ENCODE measurements at places on chromosomes 11 and 22. TPM values are rescaled to one million over a fixed set of nuclear protein-coding genes. Genes with fewer than 3 reads are reported as not detected.

DNA sequence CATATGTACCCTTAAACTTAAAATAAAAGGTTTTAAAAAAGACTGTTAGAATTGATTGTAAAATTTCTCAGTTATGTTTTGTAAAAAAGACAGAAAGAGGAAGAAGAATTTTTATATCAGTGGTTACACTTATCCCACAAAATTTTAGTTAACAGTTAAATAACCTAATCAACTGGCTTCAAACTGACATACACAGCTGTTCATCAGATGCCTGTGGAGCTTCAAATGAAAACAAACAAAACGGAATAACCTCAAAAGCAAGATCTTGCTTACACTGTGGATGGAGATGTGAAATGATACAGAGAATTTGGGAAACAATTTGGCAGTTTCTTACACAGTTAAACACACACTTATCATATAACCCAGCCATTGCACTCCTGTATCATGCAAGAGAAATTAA, 521.0 kb downstream of the ETS1 start:
- peaks cover 9% of the 10 kb centered on the region for H3K4me1 ChIP-seq
- DNase-seq: no peak
- no peak overlapping the region for H3K27ac ChIP-seq
- H3K4me3 ChIP-seq: no peak overlapping the region
- H3K27me3 ChIP-seq: no peaks in the 10 kb centered on the region
- peaks cover 2% of the 10 kb centered on the region for H3K36me3 ChIP-seq

- DNase-seq: no peak
- peaks cover 31% of the 10 kb centered on the region for H3K4me1 ChIP-seq
- peaks cover 20% of the 10 kb centered on the region for H3K27me3 ChIP-seq
- no peak overlapping the region for H3K4me3 ChIP-seq
Measured at GRCh38 chr22:37485395-37486223, 575 bp downstream of the MFNG start.

GRCh38 chr22:29308791-29309262, 2.4 kb downstream of the GAS2L1 start:
- peak overlapping the region; percentile 66 for H3K4me3 ChIP-seq
- no peak for DNase-seq
- H3K4me1 ChIP-seq: peaks cover 20% of the 10 kb centered on the region
- H3K27ac ChIP-seq: no peak overlapping the region

GRCh38 chr11:85385547-85385946, 241.6 kb downstream of the DLG2 start:
- no peak overlapping the region for H3K27ac ChIP-seq
- H3K27me3 ChIP-seq: no peaks in the 10 kb centered on the region
- no peak overlapping the region for H3K4me3 ChIP-seq
- H3K4me1 ChIP-seq: peaks cover 8% of the 10 kb centered on the region

GRCh38 chr11:59862252-59862651, 4.0 kb downstream of the TCN1 start:
- no peaks in the 10 kb centered on the region for H3K36me3 ChIP-seq
- H3K4me1 ChIP-seq: peaks cover 16% of the 10 kb centered on the region
- no peak for DNase-seq
- no peaks in the 10 kb centered on the region for H3K27me3 ChIP-seq

- H3K27ac ChIP-seq: no peak overlapping the region
- H3K27me3 ChIP-seq: no peaks in the 10 kb centered on the region
- no peaks in the 10 kb centered on the region for H3K4me1 ChIP-seq
- H3K4me3 ChIP-seq: no peak overlapping the region
- no peak for DNase-seq
Measured at GRCh38 chr22:48811885-48812284, 1015.8 kb downstream of the BRD1 start.

GRCh38 chr22:46108564-46109473, 41.5 kb upstream of the PPARA start:
- H3K36me3 ChIP-seq: no peaks in the 10 kb centered on the region
- H3K4me3 ChIP-seq: no peak overlapping the region
- no peak for DNase-seq
- H3K27ac ChIP-seq: no peak overlapping the region

GRCh38 chr11:61895718-61896059, 4.3 kb upstream of the FADS3 start:
- H3K4me3 ChIP-seq: no peak overlapping the region
- no peaks in the 10 kb centered on the region for H3K4me1 ChIP-seq
- H3K27ac ChIP-seq: no peak overlapping the region
- peaks cover 10% of the 10 kb centered on the region for H3K27me3 ChIP-seq

DNA sequence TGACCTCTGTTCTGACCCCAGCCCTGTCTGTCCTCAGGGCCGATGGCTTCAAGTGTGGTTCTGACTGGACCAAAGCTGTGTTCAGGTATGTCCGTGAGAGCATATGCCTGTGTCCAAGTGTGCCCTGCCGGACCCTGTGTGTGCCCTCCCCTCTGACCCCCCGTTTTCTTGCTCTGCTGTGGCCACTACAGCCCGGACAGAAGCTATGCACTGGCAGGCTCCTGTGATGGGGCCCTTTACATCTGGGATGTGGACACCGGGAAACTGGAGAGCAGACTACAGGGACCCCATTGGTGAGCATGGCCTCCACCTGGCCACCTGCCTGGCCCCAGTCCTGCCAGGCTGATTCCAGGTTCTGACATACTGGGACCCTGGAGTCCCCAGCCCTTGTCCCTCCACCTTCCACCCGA, 14.5 kb downstream of the ATG16L2 start:
- no peaks in the 10 kb centered on the region for H3K36me3 ChIP-seq
- H3K4me1 ChIP-seq: peaks cover 9% of the 10 kb centered on the region
- H3K4me3 ChIP-seq: no peak overlapping the region
- peak overlapping the region; percentile 78 for H3K27ac ChIP-seq
- H3K27me3 ChIP-seq: peaks cover 6% of the 10 kb centered on the region
- no peak for DNase-seq

DNA sequence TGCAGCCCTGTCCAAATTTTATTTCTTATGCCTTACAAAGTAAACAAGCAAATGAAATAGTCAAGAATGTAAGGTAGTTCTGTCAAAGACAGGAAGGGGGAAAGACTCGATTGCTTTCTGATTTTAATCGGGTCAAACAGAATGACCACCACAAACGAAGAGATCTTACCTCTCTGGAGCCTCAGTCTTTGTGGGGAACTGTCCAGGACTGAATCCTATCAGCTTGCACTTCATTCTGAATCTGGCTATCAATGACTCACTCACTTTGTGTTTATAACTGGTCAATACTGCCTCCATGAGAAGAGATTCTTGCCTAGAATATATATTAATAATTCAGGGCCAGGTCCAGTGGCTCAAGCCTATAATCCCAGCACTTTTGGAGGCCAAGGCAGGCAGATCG, 17.2 kb downstream of the MSANTD2 start:
- no peak overlapping the region for H3K27ac ChIP-seq
- H3K4me1 ChIP-seq: no peaks in the 10 kb centered on the region
- no peak for DNase-seq
- no peak overlapping the region for H3K4me3 ChIP-seq

- peaks cover 7% of the 10 kb centered on the region for H3K4me1 ChIP-seq
- peaks cover 3% of the 10 kb centered on the region for H3K36me3 ChIP-seq
- H3K27me3 ChIP-seq: no peaks in the 10 kb centered on the region
Measured at GRCh38 chr11:75287579-75287978, 47.0 kb downstream of the TPBGL start.

GRCh38 chr11:65894034-65894591, 3.6 kb downstream of the CCDC85B start:
- no peak overlapping the region for H3K27ac ChIP-seq
- peaks cover 39% of the 10 kb centered on the region for H3K27me3 ChIP-seq
- no peaks in the 10 kb centered on the region for H3K36me3 ChIP-seq
- H3K4me1 ChIP-seq: peaks cover 34% of the 10 kb centered on the region
- no peak for DNase-seq

DNA sequence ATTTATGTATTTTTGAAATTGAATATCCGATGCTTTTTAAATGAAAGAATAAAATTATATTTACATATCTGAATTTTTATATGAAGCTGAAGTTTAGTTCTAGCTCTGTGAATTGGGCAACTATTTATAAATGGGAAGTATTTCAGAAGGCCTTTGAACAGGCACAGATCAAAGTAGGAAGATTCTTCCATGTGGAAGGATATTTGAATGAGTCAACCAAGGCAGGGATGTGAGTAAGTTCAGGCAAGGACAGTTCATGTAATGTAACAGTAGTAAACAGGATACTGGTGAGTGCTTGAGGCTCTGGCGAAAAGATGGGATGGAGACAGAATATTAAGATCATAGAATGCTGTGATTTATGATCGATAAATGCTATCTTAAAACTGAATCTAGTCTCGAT, 417.8 kb upstream of the CCDC179 start:
- no peak overlapping the region for H3K27ac ChIP-seq
- no peaks in the 10 kb centered on the region for H3K27me3 ChIP-seq
- no peaks in the 10 kb centered on the region for H3K36me3 ChIP-seq
- H3K4me3 ChIP-seq: no peak overlapping the region
- no peak for DNase-seq
- H3K4me1 ChIP-seq: no peaks in the 10 kb centered on the region

GRCh38 chr11:111531687-111532364, 8.7 kb upstream of the LAYN start:
- H3K4me1 ChIP-seq: peaks cover 27% of the 10 kb centered on the region
- no peak overlapping the region for H3K4me3 ChIP-seq
- no peaks in the 10 kb centered on the region for H3K36me3 ChIP-seq
- H3K27me3 ChIP-seq: peaks cover 15% of the 10 kb centered on the region
- DNase-seq: no peak
- peak overlapping the region; percentile 58 for H3K27ac ChIP-seq

- H3K4me3 ChIP-seq: no peak overlapping the region
- H3K27ac ChIP-seq: no peak overlapping the region
- H3K4me1 ChIP-seq: no peaks in the 10 kb centered on the region
Measured at GRCh38 chr11:29773656-29774264, 243.1 kb downstream of the KCNA4 start.

- peaks cover 18% of the 10 kb centered on the region for H3K36me3 ChIP-seq
- no peak for DNase-seq
- no peak overlapping the region for H3K27ac ChIP-seq
- peaks cover 7% of the 10 kb centered on the region for H3K4me1 ChIP-seq
- no peaks in the 10 kb centered on the region for H3K27me3 ChIP-seq
Measured at GRCh38 chr11:70360211-70360610, 38.1 kb upstream of the CTTN start.

DNA sequence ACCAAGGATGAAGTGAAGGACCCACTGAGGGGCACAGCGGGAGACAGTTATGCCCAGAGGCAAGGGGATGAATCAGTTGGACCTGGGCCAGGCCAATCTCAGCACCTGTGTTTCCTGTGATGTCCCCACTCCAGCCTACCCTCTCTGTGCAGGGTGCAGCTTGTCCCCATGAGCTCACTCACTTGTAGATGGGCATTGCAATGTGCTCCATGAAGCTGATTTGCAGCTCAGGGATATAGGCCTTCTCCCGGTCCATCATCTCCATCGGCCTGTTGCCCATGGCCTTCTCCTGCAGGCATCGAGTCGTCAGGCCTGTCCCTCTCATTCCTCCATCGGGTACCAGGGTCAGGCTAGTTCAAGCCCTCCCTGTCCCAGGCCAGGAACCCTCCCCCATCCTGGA, 96.2 kb downstream of the PDE2A start:
- no peak overlapping the region for H3K27ac ChIP-seq
- DNase-seq: no peak
- peaks cover 17% of the 10 kb centered on the region for H3K4me1 ChIP-seq
- no peak overlapping the region for H3K4me3 ChIP-seq
- H3K27me3 ChIP-seq: peaks cover 24% of the 10 kb centered on the region

GRCh38 chr11:129655247-129655832, 160.3 kb upstream of the TMEM45B start:
- no peak for DNase-seq
- H3K27ac ChIP-seq: peak overlapping the region; percentile 8
- peaks cover 3% of the 10 kb centered on the region for H3K27me3 ChIP-seq

GRCh38 chr11:110580571-110580970, 131.7 kb downstream of the ARHGAP20 start:
- H3K4me1 ChIP-seq: peaks cover 20% of the 10 kb centered on the region
- no peak overlapping the region for H3K4me3 ChIP-seq
- no peak for DNase-seq
- H3K36me3 ChIP-seq: no peaks in the 10 kb centered on the region
- no peaks in the 10 kb centered on the region for H3K27me3 ChIP-seq
- H3K27ac ChIP-seq: no peak overlapping the region

- peaks cover 39% of the 10 kb centered on the region for H3K4me1 ChIP-seq
- H3K27me3 ChIP-seq: peaks cover 3% of the 10 kb centered on the region
- H3K4me3 ChIP-seq: peak overlapping the region; percentile 2
- no peak for DNase-seq
- peak overlapping the region; percentile 2 for H3K27ac ChIP-seq
Measured at GRCh38 chr11:125154378-125155099, 10.0 kb upstream of the PKNOX2 start.

DNA sequence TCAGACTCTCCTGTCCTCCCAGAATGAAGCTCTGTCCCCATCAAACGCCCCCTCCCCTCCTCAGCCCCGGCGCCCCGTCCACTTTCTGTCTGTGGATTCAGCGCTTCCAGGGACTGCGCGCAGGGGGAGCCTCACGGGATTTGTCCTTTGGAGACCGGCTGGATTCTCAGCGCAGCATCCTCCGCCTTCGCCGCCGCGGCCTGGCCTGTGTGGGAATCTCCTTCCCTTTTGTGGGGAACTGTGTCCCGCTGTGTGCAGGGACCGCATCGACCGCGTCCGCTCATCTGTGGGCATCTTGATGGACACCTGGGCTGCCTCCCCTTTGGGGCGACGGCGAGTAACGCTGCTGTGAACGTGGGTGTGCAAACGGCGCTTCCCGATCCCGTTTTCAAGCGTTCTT, 1.1 kb upstream of the SCT start:
- H3K4me1 ChIP-seq: peaks cover 11% of the 10 kb centered on the region
- DNase-seq: no peak
- peaks cover 6% of the 10 kb centered on the region for H3K36me3 ChIP-seq
- peak overlapping the region; percentile 80 for H3K4me3 ChIP-seq
- H3K27ac ChIP-seq: no peak overlapping the region

- no peaks in the 10 kb centered on the region for H3K36me3 ChIP-seq
- peaks cover 6% of the 10 kb centered on the region for H3K4me1 ChIP-seq
- H3K27ac ChIP-seq: no peak overlapping the region
- H3K4me3 ChIP-seq: no peak overlapping the region
Measured at GRCh38 chr11:69076129-69076791, 27.5 kb downstream of the TPCN2 start.

Gene CD44
- 0.65 TPM for total RNA-seq

Gene P2RX6
- total RNA-seq: 4.5 TPM

Gene NFAM1
- 0.07 TPM for total RNA-seq

Gene KCNQ1OT1
- 2.3 TPM for total RNA-seq

Gene MIF
- total RNA-seq: 642 TPM

Gene TRPM5
- 0.09 TPM for total RNA-seq

Gene MFRP
- total RNA-seq: not detected

Gene CFAP300
- 6.4 TPM for total RNA-seq

Gene RPLP2
- 1,830 TPM for total RNA-seq

Gene RFPL2
- total RNA-seq: not detected

Gene ZC3H12C
- 14.4 TPM for total RNA-seq
